ENCODE measurements at places on chromosomes 4 and X.

DNA sequence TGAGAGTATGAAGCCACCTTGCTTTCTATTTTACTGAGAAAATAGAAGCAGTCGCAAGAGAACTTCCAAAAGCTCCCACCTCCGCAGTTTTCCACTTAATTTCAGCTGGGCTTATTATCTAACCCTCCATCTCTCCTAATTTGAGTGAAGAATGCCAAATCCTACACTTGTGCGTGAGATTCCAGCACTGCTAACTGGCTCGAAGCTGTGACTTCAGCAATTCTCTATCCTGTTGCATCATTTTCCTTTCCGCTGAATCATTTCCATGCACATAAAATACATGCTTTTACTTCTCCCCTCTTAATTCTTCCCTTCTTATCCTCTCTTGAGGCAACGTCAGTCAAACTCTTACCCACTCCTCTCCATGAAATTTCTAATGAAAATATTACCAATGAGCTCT lies 189.5 kb downstream of the GASK1B start:
- no peak for DNase-seq

GRCh38 chr4:74675673-74676279 lies 118.5 kb downstream of the BTC start:
- DNase-seq = peak; percentile 41

GRCh38 chr4:144580430-144580829 lies 65.5 kb upstream of the HHIP start:
- no peak for DNase-seq

- peak; percentile 51 for DNase-seq
Measured at GRCh38 chr4:67934628-67935027, 28.7 kb downstream of the TMPRSS11A start.

- DNase-seq = no peak
Measured at GRCh38 chrX:19350941-19351384, 7.2 kb downstream of the PDHA1 start.

DNA sequence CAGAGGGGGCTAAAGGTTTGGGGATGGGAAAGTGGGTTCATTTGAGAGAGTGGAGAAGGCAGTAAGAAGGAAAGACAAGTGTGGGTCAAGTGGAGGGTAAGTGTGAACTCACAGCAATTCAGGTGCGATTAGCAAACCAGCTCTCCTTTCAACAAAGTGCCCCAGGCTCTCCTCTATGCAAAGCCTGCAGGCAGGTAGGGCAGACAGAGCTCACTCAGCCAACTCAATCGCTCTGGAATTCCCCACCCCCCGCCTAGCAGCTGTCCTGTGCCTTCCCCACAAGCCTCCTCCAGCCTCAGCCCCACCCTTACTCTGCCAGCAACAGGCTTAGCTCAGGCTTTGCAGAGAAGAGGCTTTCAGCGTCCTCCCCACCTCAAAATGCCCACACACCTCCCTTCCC lies 14.8 kb upstream of the MAMLD1 start:
- DNase-seq = peak; percentile 1

DNA sequence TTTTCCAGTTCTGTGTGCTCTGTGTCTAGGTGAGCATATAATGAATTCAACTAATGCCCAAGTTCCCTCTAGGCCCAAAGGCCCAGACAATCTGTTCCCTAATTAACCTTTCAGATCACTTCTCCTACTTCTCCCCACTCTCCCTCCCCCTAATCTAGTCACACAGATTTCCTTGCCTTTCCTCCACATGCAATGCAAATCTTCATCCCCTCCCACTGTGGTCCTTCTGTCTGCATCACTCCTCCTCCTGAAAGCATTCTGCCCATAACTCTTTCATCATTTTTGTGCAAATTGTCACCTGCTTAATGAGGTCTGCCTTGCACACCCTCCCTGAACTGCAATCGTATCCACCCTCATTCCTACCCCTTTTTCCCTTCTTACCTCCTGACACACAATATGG lies 346.6 kb downstream of the FBXO8 start:
- peak; percentile 92 for DNase-seq

- DNase-seq = peak; percentile 91
Measured at GRCh38 chr4:145731028-145731427, 51.1 kb downstream of the C4orf51 start.

DNA sequence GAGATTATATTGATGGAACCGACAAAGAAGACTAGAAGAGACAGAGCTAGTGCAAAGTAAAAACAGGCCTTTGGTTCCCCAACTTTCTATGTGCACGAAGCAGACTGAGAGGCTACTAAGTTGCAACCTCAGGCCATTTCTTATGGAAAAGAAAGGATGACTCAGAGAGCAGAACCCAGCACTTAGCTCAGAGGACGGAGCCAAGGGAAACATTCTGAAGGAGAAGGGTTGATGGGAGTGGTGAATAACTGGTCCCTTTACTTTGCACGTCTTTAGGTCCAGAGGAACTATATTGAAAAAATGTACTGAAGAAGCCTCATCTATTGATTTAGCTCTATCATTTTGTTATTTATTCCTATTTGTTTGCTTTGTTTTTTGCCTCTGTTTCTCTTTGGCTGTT lies 182.1 kb downstream of the CPE start:
- DNase-seq = no peak

DNA sequence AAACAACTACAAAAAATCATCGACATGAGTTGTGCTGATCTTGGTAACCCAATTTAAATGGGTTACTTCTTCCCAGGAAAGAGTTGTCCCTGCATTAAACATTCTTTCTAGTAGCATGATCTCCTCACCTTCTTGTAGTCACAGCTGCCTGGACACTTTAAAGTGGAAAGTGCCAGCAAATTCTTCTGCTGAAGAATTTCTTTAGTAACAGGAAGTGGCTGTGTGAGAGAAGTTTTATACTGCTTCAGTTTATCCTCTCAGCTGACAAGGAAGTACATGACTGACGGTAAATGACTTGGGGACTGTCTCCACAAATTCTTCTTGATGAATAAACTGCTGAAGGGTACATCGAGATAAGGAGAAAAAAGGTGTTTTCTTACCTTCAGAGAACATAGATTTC lies 18.2 kb upstream of the TNIP3 start:
- no peak for DNase-seq

DNA sequence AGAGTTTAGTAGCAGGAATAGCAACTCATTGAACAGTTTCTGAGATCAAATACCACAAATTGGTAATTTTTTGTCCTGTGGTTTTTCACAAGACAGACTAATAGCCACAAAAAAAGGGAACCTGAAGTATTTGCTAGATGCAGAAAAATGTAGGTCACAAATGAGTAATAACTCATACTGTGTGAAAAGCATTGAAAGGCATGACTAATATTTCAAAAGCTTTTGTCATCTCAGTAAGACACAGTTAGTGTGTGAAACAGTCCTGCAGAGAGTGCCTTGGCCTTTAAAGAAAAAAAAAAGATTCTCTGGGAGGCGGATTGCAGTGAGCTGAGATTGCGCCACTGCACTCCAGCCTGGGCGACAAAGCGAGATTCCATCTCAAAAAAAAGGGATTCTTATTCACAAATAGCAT lies 31.4 kb upstream of the SLC25A31 start:
- no peak for DNase-seq

- no peak for DNase-seq
Measured at GRCh38 chr4:81352446-81352835, 119.3 kb downstream of the RASGEF1B start.

DNA sequence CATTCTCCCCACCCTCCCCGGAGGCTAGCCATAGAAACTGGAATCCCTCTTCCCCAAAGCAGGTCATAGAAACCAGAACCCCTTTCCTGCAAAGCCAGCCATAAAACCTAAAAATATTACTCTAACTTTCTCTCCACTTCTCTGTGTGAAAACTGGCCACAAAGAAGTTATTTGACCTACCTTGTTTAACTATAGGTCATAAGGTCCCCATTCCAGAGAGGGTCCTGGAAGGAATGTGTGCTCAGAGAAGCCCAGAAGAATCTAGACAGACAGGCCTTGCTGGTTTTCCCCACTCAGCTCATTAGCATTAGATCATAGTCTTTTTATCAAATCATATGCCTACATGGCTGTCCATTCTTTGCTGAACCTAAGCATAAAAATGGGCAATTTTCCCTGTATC lies 52.8 kb upstream of the TEX13A start:
- DNase-seq = no peak

GRCh38 chr4:163048447-163048846 lies 118.2 kb downstream of the NAF1 start:
- DNase-seq = peak; percentile 67

DNA sequence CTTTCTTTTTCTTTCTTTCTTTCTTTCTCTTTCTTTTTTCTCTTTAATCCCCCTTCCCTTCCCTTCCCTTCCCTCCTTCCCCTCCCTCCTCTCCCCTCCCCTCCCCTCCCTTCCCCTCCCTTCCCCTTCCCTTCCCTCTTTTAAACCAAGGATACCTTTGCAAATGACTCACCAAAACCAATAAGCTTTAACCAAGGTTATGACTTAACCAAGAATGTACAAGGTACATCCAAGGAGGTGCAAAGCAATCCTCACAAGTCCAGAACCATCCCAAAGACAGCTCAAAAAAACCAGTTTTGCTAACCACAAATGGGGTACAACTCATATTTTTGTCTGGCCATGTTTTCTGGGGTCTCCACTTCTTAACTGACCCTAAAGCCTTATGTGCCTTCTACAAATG lies 174.7 kb upstream of the PPP1R2C start:
- no peak for DNase-seq

- DNase-seq = peak; percentile 3
Measured at GRCh38 chrX:123835661-123836371, 24.0 kb upstream of the XIAP start.

GRCh38 chrX:136262812-136263315 lies 11.7 kb upstream of the MAP7D3 start:
- no peak for DNase-seq

DNA sequence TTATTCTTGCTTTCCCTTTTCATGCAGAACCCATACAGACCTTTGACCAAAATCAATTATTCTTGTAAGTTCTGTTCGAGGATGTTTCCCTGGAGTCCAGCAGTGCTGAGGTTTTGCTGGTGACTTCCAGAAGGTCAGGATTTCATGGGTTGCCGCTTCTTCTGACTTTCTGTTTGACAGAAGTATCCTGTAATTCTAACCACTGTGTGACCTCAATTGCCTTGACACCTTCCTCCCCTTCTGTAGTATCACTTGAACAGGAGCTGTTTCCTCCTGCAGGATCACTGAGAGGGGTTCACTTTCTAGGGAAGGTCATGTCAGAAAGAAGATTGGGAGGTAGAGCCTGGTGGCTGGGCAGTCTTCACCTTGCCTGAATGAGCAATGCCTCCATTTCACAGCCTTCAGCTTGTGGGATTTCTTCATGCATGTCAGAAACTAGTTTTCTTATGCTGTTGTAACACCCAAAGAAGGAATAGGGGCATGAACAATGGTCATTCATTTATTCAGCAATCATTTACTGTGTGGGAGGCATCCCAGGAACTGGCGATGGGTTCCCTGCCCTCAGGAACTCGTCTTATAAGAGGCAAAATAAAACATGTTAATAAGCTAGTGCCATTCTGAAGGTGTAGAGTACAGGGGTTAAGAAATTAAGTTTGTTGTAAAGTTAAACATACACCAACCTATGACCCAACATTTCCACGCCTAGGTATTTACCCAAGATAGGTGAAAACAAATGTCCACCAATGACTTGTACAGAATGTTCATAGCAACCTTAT lies 205.9 kb downstream of the SOWAHB start:
- DNase-seq = no peak

GRCh38 chr4:112550728-112551127 lies 34.7 kb upstream of the NEUROG2 start:
- DNase-seq = no peak

- peak; percentile 63 for DNase-seq
Measured at GRCh38 chr4:26321373-26322221, 783 bp downstream of the RBPJ start.

- DNase-seq = no peak
Measured at GRCh38 chr4:134215620-134216344, 14.2 kb upstream of the PABPC4L start.

GRCh38 chr4:121096629-121097028 lies 24.3 kb upstream of the NDNF start:
- peak; percentile 29 for DNase-seq

DNA sequence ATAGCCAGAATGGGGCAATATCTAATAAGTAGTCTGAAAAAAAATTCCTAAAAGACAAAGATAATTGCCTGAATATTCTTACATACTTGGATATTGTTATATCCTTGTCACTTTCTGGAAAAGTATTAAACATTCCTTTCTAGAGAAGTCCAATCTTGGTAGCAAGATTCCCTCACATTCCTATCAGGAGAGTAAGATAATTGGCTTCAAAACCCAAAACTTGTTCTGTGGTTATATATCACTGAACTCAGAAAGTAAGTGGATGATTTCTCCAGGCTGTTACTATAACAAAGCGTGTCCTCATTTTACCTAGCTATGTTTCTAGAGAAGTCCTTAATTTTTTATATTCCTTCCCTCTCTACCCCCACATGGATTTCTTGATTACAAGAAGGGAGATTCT lies 46.0 kb upstream of the TEX13A start:
- no peak for DNase-seq

DNA sequence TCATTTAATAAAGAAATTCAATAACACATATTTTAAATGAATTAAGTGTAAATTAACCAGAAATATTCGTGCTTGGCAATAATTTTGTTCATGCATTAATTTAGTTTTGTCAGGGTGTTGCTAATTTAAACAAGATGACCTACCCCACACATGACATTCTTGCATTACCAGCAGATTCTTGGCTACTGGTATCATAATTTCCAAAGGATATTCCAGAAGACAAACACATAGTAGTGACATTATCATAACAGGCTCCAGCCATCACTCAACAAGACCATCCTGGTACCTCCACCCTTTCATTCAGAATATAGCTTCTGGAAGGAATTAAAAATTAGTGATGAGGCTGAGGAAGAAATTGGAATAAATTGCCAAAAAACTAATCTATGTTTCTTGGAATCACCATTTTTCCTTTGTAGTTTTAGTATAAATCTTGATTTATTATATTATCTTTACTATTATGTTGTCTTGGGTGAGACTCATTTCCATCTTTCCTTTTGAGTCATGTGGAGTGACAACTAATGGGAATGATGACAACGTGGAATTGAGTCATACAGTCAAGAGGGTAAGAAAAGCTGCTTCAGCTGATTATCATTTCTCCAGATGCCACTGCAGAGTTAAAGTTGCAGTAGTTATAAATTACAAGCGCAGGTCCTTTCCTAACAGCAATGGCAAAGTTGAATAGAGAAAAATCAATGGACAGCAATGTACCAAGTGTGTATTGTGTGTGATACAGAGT lies 30.9 kb upstream of the HHIP start:
- no peak for DNase-seq

GRCh38 chrX:123291623-123292022 lies 107.5 kb downstream of the GRIA3 start:
- peak; percentile 18 for DNase-seq
